Urothelium cell line (cell line): ENCODE measurements at places on chromosomes 6 and 20.
A peak's percentile ranks its signal among the peaks of the same experiment; 100 is the strongest.

GRCh38 chr20:44728801-44729443 is 13.8 kb downstream of the CCN5 start:
- DNase-seq, result peak; percentile 97

- no peak for DNase-seq
Measured at GRCh38 chr6:121533321-121533841, 97.9 kb downstream of the GJA1 start.

- no peak for DNase-seq
Measured at GRCh38 chr6:152669895-152670294, 27.8 kb upstream of the MYCT1 start.

DNA sequence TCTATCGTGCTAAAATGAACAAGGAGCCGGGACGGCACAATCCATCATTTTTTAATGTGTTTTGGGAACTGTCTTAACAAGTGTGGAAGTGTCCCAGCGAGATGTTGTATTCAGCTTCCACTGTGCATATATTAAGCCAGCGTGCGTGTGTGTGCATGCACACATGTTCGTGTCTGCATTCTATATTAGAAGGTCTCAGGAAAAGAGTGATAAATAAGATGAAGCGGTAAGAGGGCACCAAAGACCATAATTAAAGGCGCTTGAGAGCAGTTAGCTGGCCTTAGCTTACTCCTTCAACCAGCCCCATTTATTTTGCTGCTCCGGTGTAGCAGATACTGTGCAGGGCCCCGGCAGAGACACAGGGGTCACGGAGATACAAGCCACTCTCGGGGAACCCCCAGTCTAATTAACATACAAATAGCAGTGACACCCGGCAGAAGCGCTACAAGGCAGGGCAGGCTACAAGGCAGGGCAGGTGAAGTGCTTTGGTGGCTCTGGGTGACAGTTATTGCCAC is 206.5 kb upstream of the RREB1 start:
- no peak for DNase-seq

DNA sequence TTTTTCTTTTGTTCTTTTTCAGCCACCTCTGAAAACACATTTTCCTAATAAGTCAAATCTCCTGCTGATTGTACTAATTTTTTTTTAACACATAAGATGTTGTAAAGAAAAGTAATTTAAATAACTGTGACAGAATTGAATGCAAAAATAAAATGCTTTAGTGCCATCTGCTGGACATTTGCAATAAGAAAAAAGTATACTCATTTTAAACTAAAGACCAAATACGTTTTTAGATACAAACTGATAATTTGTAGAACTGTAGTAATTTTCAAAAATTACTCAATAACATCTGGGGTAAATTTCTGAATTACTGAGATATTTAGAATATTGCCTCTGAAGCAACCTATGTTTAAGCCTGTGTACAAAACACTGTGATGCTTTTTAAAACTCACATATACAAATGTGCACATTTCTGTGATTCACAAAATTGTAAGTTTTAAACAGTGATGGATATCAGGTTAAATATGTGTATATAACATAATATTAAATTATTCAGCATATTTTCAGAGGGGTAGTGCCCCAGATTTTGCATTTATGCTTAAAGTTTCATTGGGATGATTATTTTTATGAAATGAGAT is 198.7 kb downstream of the RIMS1 start:
- DNase-seq, result no peak

- no peak for DNase-seq
Measured at GRCh38 chr20:36043892-36044515, 75.6 kb downstream of the CNBD2 start.

DNA sequence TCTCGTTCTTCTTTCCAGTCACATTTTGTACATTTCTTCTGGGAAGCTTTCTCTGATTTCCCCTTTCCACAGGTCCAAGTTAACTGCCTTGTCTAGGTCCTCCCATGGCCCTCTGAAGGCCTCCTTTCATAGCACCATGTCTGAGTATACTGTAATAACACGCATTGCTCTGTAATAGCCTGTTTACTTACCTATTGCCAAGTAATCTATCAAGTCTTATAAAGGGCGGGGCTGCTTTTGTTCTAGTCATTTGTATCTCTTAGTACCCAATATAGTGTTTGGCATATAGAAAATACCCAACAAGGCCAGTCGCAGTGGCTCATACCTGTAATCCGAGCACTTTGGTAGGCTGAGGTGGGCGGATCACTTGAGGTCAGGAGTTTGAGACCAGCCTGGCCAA is 17.9 kb downstream of the PTPN1 start:
- DNase-seq, result no peak

- no peak for DNase-seq
Measured at GRCh38 chr6:111724039-111724438, 118.4 kb upstream of the TRAF3IP2 start.

DNA sequence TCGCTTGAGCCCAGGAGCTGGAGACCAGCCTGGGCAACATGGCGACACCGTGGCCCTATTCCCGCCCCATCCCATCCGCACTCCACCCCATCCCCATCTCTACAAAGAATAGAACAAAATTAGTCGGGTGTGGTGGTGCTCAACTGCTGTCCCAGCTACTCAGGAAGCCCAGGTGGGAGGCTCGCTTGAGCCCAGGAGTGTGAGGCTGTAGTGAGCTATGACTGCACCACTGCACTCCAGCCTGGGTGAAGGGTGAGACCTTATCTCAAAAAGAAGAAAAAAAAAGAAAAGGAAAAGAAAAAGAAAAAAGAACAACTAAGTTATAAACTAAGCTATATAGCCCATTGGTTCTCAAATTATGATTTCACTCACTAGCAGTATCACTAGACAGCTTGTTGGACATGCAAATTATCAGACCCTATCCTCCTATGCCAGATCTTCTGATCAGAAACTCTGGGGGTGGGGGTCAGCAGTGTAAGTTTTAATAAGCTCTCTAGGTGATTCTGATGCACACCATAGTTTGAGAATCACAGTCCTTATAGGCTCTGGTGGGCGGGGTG is 491 bp upstream of the ITCH start:
- no peak for DNase-seq

- no peak for DNase-seq
Measured at GRCh38 chr20:41000628-41001027, 28.0 kb upstream of the TOP1 start.

GRCh38 chr20:62922451-62922921 is 3.8 kb downstream of the DIDO1 start:
- DNase-seq, result no peak

DNA sequence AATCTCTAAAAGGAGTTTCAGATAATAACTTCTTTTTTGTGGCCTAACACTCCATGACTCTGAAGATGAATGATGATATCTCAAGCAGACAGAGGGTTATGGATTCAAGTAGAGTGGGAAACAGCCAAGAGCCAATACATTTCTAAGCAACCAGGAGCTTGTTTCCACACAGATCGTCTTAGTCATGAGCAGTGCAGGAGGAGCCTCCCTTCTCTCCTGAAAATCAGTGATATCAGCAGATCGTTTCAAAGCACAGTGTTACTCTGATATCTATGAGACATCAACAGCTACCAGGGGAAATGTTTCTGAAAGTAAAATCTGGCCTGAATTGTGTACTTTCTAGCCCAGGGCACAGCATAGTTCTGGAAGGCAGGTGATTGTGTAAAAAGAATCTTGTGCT is 11.5 kb downstream of the ADGRG6 start:
- DNase-seq, result no peak

GRCh38 chr6:125274935-125275334 is 26.8 kb downstream of the HDDC2 start:
- DNase-seq, result no peak

DNA sequence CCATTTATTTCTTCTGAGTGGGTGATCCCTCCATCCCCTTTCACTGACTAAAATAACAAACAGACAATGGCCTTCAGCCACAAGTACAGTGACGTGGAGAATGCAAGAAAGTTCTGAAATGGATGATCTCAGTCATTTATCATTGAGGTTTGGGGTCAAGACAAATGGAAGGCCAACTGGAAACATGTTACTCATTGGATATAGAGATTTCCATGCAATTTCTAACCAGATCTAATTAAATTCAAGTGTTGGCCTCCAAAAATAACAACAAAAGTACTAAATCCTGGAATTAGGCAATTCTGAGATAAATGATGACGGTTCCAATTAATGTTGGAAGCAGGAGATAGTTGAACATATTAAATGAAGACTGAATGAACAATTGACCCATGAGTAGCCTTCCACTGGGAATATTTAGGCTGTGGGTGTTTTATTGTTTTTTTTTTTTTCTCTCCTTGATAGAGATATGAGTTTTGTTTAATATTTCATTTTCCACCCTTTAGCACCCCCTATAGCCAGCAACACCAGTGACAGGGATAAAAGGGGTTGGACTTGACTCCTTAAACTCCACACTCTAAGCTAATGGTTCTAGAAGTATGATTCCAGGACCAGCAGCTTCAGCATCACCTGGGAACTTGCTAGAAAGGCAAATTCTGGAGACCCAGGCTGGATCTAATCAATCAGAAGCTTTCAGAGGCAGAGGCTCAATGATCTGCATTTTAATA is 112.8 kb downstream of the BCAS1 start:
- DNase-seq, result no peak

DNA sequence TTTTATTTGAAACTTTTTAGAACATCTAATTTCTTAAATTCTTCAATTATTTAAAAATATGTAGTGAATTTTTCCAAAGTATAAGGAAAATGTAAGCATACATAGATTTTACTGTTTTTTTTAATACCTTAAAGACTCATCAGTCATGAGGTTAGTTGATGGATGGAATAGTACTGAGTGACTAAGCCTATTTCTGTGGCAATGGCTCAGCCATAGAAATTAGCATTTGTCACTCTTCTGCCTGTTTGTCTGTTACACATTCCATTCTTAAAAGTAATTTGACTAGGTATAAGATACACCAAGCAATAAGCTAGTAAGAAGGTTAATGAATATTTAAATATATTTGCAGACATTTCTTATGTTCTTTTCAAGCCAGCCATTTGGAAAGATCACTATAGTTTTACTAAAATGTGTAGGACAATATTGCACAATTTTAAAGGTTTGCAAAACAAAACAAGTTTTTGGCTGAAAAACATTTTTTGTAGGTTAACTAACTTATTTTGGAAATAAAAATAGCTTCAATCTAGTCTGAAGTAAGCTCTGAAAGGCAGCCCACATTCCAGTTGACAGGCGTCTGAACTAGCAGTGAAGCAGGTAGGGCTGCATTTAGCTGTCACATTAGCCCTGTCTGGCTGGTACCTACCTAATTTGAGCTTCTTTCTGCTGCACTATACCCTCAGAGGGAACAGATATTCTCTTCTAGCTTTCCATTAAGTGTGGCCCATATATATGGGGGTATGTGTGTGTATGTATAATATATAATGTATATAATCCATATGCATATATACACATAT is 385.7 kb downstream of the GRIK2 start:
- no peak for DNase-seq

GRCh38 chr20:58008413-58008812 is 220.0 kb downstream of the ANKRD60 start:
- no peak for DNase-seq

DNA sequence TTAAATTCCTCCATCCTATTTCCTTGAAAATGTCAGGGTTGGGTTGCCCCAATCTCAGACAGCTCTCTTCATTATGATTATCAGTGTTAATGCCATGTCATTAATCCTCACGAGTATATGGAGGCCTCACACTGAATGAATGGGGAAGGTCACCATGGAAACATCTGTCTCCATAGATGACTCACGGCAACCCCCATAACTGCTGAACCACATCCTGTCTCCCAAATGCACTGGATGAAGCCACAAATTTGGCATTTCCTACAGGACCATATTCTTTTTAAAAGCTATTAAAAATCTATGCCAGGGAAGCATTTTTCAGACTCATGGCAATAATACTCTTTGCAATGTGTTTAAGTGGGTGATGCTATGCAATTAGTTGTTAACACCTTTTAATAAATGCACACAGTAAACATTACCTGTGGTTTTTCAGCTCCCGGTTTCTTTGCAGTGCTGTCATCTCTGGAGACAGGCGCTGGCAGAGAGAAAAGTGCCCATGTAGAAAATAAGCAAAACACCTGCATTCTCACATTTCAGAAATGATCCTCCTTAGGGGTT is 80.1 kb upstream of the PTPRK start:
- peak; percentile 82 for DNase-seq

- no peak for DNase-seq
Measured at GRCh38 chr6:28719275-28719940, 193.7 kb downstream of the GPX5 start.

- DNase-seq, result no peak
Measured at GRCh38 chr6:103504501-103505154, 1355.1 kb downstream of the HACE1 start.

DNA sequence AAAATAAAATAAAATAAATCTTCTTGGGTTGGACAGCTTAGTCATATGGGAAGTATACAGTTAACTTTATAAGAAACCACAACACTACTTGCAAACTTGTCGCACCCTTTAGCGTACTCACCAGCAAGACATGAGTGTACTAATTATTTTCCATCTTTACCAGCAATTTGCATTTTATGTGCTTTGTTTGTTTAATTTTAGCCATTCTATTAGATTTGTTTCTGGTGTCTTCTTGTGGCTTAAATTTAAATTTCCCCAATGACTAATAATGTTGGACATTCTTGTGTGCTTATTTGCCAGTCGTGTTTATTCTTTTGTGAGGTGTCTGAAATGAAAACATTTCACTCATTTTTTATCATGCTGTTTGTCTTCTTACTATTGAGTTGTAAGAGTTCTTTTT is 1172.2 kb upstream of the CITED2 start:
- DNase-seq, result no peak

- DNase-seq, result no peak
Measured at GRCh38 chr6:89310929-89311328, 4.2 kb downstream of the GABRR2 start.

- no peak for DNase-seq
Measured at GRCh38 chr6:39214846-39215639, 14.2 kb downstream of the KCNK5 start.

DNA sequence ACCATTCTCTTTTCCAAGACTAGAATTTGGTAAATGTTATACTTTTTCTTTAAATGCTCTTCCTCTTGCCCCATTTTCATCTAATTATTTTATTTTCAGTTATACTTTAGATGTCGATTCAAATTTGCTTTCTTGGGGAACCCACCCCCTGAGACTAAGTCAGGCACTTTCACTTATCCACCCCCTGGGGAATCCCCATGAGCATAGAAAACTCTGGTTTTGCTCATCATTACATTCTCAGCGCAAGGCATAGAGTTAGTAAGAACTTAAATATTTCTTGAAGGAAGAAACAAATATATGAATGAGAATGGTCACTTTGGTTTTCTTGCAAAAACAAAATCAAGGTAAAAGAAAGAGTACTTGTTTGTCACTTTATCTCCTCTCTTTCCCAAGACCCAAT is 25.1 kb upstream of the HSF2 start:
- no peak for DNase-seq

DNA sequence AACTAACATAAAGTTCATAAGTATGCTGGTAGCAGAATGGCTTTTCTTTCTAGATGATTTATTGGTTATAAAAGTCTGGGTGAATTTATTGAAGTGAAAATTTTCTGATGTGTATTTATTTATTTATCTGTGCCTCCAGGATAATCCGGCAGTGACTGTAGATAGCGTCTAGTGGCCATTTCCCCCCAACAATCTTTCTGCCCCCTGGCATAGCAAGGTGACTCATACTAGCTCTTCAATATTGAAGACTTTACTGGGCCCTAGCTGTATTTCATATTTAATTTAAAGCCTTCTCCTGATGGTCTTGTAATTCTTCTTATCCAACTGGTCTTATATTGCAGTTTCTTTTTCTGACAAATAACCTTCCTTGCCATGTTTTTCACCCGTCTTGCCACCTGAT is 154.1 kb upstream of the SGK1 start:
- DNase-seq, result no peak

- no peak for DNase-seq
Measured at GRCh38 chr6:166950443-166950821, 5.9 kb downstream of the RNASET2 start.

GRCh38 chr6:27174958-27175357 is 72.5 kb upstream of the PRSS16 start:
- no peak for DNase-seq

GRCh38 chr20:24388828-24389380 is 80.5 kb upstream of the SYNDIG1 start:
- DNase-seq, result no peak
